T-helper 2 cell treated with Interferon-gamma antibody and Interleukin-4, amounts not matched to agents 100 ng/mL and 5 ng/mL, for 36 hours (primary cell): ENCODE measurements at places on chromosomes 7 and 10. TPM values are rescaled to one million over a fixed set of nuclear protein-coding genes. Genes with fewer than 3 reads are reported as not detected.

Gene FBXL13
- total RNA-seq: not detected in 2 replicates

Gene SPDYE2
- total RNA-seq: not detected in 2 replicates

Gene APBB1IP
- total RNA-seq: 66.2 and 67.2 TPM in 2 replicates

Gene DNAAF5
- 25.0 and 25.7 TPM in 2 replicates for total RNA-seq

Gene EVX1
- not detected in 2 replicates for total RNA-seq

Gene PPP1R17
- total RNA-seq: not detected in 2 replicates

Gene KLF14
- total RNA-seq: not detected in 2 replicates
